Aorta (tissue), 5 donors: ENCODE measurements at places on chromosomes 16 and 17. TPM values are rescaled to one million over a fixed set of nuclear protein-coding genes. Genes with fewer than 3 reads are reported as not detected.

Gene ARL5C
- 0.54 TPM for total RNA-seq

Gene RPRML
- total RNA-seq, result 1.4 TPM

Gene KRT24
- total RNA-seq, result not detected

Gene TMEM238L
- not detected for total RNA-seq

Gene GRIN2A
- total RNA-seq, result 2.0 TPM

Gene EPN3
- not detected for total RNA-seq

Gene HSPB9
- not detected for total RNA-seq

Gene HSD11B2
- 1.1 TPM for total RNA-seq

Gene KRTAP2-3
- not detected for total RNA-seq

Gene LPO
- not detected for total RNA-seq

Gene TMIGD1
- total RNA-seq, result not detected

DNA sequence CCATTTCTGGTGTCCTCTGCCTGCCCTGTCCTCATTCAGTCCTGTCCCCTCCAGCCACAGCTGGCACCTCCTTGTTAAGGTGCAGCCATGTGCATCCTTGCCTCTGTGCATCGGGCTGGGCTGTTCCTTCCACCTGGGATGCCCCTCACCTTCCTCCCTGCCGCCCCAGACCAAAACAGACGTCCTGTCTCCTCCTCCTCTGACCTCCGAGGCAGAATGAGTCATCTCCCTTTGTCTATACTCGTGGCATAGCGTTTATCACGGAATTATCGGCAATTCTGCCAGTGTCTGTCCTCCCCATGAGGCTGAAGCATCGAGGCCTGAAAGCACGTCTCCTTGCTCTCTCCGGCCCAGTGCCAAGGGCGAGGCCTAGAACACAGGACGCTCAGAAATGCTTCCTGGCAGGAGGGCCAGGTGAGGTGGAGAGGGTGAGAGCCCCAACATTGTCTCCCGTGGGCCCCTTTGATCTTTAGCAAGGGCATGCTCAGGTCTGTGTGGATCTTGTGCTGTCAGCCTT is 4.6 kb downstream of the RAI1 start:
- no peak overlapping the region for H3K27ac ChIP-seq
- no peak overlapping the region for H3K4me3 ChIP-seq
- no peaks in the 10 kb centered on the region for H3K4me1 ChIP-seq
- no peaks in the 10 kb centered on the region for H3K36me3 ChIP-seq
- H3K27me3 ChIP-seq, result no peaks in the 10 kb centered on the region

- no peak overlapping the region for H3K27ac ChIP-seq
- no peak overlapping the region for H3K4me3 ChIP-seq
- no peaks in the 10 kb centered on the region for H3K27me3 ChIP-seq
These were observed 47.7 kb downstream of the CLEC16A start for GRCh38 chr16:10992112-10992511.

GRCh38 chr16:3580251-3580651 is 3.0 kb upstream of the NLRC3 start:
- DNase-seq, result no peak
- H3K27me3 ChIP-seq, result no peaks in the 10 kb centered on the region
- H3K27ac ChIP-seq, result no peak overlapping the region

DNA sequence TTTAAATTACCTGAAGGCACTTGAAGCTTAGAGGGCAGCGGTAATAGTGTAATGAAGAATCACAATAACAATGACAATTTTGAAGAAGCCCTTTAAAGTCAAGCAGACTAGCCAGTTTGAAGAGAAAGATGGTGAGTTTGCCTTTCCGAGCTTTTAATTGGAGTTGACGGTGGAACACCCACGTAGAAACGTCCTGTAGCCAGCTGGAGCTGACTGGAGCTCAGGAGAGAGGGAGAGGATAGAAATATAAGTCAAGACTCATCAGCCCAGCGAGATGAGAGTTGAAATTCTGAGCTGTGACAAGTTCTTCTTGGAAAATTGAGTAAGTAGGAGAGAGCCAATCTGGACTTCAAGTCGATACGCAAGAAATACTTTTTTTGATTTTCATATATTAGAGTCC is 91.7 kb upstream of the CACNG3 start:
- no peaks in the 10 kb centered on the region for H3K36me3 ChIP-seq
- H3K4me3 ChIP-seq, result no peak overlapping the region
- H3K4me1 ChIP-seq, result no peaks in the 10 kb centered on the region
- no peak overlapping the region for H3K27ac ChIP-seq
- no peaks in the 10 kb centered on the region for H3K27me3 ChIP-seq

DNA sequence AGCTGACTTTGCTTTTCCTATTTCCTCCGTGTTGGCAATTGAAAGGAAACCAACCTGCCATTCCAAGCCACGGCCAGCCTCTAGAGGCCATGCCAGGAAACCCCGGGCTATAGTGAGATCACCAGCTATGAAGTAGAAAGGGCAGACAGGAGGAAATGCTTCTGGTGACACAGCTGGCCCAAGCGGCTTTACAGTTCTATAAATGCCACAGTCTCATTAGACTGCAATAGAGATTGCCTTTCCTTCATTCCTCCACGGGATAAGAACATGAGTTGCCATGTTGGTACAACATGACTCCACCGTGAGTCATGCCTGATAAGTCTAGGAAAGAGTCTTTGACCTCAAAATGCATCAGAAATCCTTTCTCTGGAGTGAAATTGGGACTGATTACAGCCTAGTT is 384.9 kb downstream of the GRIN2A start:
- DNase-seq, result peak; percentile 75
- H3K4me3 ChIP-seq, result no peak overlapping the region
- H3K4me1 ChIP-seq, result no peaks in the 10 kb centered on the region
- H3K27me3 ChIP-seq, result no peaks in the 10 kb centered on the region
- H3K36me3 ChIP-seq, result no peaks in the 10 kb centered on the region
- H3K27ac ChIP-seq, result peak overlapping the region; percentile 55

DNA sequence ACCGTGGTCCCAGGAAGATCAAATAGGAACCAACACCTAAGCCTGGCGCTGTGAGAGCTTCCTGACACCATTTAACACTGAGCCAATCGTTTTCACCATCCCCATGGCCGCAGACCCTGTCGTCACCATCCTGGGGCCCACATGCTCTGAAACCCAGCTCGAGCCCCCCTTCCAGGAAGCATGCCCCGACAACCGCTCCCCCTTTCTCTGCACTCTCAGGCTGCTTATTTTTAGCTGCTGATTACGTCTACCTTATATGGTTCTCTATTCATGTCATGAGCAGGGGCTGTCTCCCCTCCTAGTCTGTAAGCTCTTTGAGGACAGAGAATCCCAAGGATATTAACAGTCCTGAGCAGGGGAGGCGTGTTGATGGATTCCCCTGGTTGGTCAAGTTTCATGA is 10.5 kb downstream of the SRL start:
- H3K27me3 ChIP-seq, result no peaks in the 10 kb centered on the region
- H3K27ac ChIP-seq, result no peak overlapping the region
- H3K4me1 ChIP-seq, result no peaks in the 10 kb centered on the region
- no peak for DNase-seq
- H3K4me3 ChIP-seq, result no peak overlapping the region

DNA sequence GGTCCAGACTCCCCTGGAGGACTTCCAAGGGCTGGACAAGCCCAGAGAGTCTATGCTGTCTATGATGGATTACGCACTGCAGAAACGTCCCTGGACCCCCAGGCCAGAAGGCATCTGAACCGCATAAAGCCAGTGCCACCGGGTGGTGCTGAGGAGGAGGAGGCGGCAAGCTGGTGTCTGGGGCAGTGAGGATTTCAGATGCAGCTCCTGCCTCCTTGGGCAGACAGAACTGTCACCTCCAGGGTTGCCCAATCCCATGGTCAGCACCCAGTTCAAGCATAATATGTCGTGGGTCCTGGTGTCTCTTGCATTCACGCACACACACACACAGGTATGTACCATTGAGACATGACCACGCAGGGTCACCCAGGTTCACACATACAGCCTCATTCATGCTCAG is 25.6 kb downstream of the RAP1GAP2 start:
- DNase-seq, result no peak
- H3K27me3 ChIP-seq, result no peaks in the 10 kb centered on the region
- H3K27ac ChIP-seq, result no peak overlapping the region
- H3K36me3 ChIP-seq, result no peaks in the 10 kb centered on the region
- no peak overlapping the region for H3K4me3 ChIP-seq

DNA sequence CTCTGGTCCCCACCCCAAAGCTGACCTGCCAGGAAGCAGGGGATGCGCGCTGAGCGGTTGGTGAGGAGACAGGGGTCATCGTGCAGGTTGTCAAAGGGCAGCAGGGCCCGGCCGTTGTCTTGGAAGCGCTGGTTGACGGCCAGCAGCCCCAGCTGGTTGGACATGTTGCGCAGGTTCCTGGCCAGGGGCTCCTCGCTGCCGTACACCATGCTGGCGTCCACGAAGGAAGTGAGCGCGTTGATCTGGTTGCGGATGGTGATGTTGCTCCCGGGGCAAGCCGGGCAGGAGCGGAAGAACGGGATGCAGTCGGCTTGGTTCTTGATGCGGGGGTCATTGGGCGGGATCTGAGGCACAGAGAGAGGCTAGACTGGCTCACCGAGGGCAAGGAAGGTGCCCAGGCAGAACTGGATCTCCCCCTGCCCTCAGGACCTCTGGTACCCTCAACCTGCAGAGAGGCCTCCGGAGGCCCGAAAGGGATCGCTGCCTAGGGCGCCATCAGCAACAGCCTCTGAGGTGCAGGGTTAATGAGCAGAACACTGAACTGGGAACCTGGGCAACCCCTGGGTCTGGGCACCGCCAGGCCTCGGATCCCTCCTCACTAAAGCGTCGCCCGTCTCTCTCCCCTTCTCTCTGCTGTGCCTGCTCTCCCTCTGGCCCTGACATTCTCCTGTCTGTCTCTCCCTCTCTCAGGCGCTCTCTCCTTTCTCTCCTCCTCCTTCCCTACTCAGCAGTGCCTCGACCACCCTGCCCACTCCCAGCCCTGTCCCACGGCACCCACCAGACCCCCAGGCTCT is 2.7 kb downstream of the MPO start:
- DNase-seq, result no peak
- H3K4me3 ChIP-seq, result no peak overlapping the region
- no peak overlapping the region for H3K27ac ChIP-seq

DNA sequence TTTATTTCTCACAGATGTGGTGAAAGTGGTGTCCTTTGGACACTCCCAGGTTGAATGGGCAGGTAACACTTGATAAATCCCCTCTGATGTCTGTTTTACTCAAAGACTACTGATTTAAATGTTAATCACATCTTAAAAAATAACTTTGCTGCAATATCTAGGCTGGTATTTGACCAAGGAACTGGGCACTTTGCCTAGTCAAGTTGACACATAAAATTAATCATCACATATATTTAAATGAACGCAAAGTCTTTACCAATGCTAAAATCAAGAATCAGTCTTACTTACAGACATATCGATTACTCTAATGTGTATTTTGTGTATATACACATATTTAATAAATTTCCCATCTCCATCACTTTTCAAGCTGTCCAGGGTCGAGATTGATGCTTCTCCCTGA is 7.0 kb downstream of the MT2A start:
- no peak for DNase-seq
- H3K27ac ChIP-seq, result no peak overlapping the region
- no peaks in the 10 kb centered on the region for H3K27me3 ChIP-seq
- no peak overlapping the region for H3K4me3 ChIP-seq
- H3K36me3 ChIP-seq, result no peaks in the 10 kb centered on the region

DNA sequence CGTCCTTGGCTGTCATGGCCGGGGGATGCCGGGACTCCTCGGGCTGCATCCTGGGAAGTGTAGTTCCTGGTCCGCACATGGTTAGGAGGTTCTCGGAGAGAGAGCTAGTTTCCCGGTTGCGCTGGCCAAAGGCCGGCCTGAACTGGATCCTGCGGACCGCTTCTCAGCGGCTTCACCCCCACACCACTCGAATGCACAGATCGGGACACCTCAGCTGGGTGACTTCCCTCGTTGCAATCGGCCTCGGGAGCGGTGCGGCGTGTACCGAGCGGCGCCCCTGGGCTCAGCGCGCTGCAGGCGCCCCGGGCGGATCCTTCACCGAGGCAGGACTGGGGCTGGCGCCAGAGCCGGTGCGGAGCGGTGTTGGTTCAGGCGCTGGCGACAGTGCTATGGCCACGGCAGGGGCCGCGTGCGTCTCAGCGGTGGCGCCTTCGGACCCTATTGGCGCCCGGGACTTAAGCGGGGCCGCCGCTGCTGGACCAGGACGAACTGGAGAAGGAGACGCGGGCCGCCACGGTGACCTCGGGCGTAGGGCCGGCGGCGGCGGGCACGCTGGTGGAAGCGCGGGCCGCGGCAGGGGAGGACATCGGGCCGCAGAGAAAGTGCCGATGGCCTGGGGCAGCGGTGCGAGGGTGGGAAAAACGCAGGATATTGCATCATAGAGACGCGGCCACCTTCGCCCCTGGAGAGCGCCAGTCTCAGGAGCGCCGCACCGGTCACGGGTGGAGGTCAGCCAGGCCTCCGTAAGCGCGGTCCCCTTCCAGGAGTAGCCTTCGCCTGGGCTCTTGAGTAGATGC is 11.4 kb downstream of the ZNF629 start:
- DNase-seq, result peak; percentile 92
- H3K36me3 ChIP-seq, result peaks cover 6% of the 10 kb centered on the region
- H3K4me1 ChIP-seq, result no peaks in the 10 kb centered on the region
- no peaks in the 10 kb centered on the region for H3K27me3 ChIP-seq

- H3K27ac ChIP-seq, result no peak overlapping the region
- no peaks in the 10 kb centered on the region for H3K27me3 ChIP-seq
- no peaks in the 10 kb centered on the region for H3K4me1 ChIP-seq
These were observed 745 bp downstream of the PAM16 start for GRCh38 chr16:4350365-4350786.

DNA sequence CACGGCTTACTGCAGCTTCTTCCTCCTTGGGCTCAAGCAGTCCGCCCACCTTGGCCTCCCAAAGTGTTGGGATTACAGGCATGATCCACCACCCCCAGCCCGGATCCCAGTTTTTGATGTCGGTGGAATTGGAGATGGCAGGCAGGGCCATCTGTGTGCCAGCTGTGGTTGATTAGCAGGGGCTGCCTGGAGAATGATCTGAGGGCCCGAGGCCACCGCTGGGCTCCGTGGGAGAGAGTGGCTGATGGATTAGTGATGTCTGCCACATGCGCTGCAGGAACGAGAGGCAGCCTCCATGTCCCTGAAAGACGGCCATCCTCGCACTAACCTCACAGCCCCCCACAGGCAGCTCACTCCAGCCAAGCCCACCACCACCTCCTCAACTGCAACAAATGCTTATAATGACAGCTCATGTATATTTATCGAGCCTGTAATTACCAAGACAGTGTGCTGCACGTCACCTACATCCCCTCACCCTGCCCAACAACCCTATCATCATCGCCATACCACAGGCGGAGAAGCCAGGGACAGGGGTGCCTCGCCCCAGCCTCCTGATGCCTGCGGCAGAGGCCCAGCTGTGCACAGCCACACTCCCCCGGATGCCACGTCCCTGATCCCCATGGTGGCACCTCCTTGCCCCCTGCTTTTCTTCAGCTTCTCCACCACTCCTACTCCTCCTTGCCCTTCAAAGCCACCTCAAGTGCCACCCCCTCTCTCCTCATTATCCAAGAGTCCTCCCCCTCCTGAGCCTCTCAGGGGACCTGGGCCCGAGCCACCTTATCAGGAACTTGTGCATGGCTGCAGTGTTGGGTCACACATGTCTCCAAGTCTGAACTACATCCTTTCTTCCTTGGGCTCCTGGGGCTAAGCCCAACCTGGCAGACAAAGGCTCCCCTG is 33.2 kb downstream of the ACTG1 start:
- no peak overlapping the region for H3K4me3 ChIP-seq
- no peak for DNase-seq
- no peaks in the 10 kb centered on the region for H3K27me3 ChIP-seq
- H3K27ac ChIP-seq, result no peak overlapping the region
- no peaks in the 10 kb centered on the region for H3K4me1 ChIP-seq

- no peak for DNase-seq
- H3K27me3 ChIP-seq, result no peaks in the 10 kb centered on the region
- no peak overlapping the region for H3K27ac ChIP-seq
- no peaks in the 10 kb centered on the region for H3K36me3 ChIP-seq
- H3K4me1 ChIP-seq, result no peaks in the 10 kb centered on the region
These were observed 10.0 kb downstream of the LRRC36 start for GRCh38 chr16:67336648-67337047.
